C1 segment of cervical spinal cord (tissue), 14 donors: ENCODE measurements at places on chromosomes 7 and 10.

DNA sequence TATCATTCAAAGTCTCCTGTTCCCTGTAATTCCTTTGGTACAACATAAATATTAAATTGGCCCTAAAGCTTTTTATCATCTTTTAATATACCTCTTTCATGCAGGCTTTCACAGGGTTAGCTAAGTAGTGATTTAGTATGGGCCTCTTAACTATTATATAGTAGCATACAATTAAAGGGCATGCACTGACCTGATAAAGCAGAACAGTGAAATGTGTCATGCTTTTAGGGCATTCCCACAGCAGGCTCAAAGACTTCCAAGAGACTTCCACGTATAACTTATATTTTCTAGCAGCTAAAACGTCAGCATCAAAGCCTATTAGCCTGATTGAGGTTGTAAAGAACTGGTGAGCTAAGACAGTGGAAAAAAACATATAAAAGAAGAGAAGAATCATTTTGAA, 35.3 kb downstream of the SAMD8 start:
- no peak for DNase-seq

GRCh38 chr7:14293434-14293833, 304.0 kb upstream of the ETV1 start:
- no peak for DNase-seq

DNA sequence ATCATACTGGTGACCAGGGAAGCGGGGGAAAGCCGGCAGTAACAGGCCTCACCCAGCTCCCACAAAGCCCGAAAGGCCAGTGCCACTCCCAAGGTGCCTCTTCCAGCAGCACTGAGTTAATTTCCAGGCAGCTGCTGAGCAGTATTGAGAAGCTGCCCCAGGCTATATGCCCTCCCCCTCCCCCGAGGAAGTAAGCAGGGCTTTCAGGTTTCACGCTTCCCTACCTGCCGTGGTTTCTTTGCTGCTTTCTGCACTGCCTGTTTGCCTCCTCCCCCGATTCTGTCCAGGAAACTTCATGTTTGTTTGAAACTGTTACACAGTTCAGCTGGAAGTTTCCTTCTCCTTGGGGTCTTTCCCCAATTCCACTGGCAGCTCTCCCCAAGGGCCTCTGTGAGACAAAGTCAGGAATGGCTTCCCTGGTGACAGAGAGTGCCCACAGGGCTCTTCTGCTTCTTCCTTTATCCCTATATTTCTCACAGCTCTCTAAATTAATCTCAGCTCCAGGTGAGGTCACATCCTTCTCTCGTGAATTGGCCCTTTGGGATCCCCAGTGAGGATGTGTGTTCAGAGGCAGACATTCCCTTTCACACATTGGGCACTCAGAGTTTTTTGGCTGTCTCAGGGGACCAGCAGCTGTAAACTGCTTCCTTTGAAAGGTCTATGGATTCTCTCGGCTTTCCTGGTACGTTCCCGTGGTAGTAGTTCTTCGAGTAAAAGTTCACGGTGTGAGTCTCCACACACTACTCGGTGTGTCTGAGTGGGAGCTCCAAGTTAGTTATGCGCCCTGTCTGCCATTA, 19.4 kb downstream of the C1GALT1 start:
- no peak for DNase-seq

DNA sequence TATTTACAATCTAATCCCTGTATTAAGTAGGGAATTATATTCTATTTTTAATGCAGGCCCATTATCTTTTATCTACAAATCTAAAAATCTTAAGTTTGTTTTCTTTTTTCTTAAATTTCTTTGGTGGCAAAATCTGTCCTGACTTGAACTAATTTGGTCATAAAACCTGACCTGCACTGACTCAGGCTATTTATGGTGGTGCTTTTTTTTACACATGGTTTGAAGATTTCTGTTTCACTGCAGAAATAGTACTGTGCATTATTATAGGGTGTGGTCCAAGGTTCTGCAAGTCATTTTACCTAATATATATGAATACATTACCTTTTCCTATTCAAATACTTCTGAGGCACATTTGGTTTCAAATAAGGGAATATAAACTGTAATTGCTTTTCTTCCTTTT, 137.0 kb downstream of the CD36 start:
- no peak for DNase-seq

DNA sequence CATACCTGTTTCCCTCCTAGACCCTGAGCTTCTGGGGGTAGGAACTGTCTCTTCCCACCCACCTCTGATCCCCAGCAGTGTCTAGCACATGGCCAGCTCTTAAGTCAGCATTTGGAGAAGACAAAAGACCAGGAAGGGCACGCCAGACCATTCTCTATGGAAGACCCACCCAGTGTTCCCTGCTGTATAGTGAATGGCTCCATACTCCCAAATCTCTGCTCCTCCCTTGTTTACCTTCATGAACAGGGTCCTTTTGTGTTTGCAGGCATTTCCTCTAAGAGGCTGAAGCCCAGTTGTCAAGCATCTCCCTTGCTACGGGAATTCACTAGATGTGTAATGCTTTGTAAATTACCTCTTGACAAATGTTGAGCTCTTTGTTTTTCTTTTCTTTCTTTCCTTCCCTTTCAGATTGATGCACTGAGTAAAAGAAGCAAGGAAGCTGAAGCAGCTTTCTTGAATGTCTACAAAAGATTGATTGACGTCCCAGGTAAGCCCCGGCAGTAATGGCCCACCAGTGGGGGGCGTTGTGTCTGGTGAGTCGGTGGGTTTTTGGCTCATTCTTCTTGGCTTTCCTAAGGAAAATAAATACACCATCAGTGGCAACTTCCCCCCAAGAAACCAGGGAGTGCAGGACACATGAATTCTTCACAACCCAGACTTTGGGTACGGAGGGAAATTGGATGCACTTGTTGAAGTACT, 216.6 kb upstream of the SH2B2 start:
- no peak for DNase-seq

- DNase-seq = no peak
Observed at GRCh38 chr10:124150189-124150806, 56.9 kb upstream of the CHST15 start.

GRCh38 chr7:71208881-71209280, 76.9 kb downstream of the GALNT17 start:
- peak; percentile 48 for DNase-seq

- no peak for DNase-seq
Observed at GRCh38 chr7:117470777-117471176, 9.0 kb upstream of the CFTR start.

GRCh38 chr10:78081292-78081691, 47.6 kb downstream of the RPS24 start:
- DNase-seq = no peak

DNA sequence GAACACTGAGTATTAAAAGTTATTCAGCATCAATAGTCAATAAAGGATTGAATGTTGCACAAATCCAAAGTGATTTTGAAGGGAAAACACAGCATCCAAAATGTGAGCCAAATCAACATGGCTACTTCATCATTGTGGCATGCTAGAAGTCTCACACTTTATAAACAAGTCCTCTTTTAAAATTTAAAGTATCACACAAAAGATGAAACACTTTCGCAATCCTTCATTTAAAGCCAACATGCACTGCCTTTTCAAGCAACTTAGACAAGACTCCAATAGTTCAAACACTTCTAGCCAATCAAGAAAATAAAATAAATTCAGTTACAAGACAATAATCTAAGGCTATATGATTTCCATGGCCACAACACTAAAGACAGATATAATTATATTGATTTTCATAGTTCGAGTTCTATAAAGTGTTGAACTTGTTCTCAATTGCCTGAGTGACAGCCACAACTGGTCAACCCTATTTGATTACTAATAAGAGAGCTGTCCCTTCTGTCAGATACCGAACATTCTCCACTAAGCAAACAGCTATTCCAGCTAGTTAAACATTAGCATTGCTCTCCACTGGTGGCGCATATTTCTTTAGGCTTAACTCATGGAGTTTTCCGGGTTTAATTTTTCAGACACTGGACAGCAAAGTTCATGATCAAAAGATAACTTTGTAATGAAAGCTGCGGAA, 8.3 kb downstream of the EBF3 start:
- no peak for DNase-seq

DNA sequence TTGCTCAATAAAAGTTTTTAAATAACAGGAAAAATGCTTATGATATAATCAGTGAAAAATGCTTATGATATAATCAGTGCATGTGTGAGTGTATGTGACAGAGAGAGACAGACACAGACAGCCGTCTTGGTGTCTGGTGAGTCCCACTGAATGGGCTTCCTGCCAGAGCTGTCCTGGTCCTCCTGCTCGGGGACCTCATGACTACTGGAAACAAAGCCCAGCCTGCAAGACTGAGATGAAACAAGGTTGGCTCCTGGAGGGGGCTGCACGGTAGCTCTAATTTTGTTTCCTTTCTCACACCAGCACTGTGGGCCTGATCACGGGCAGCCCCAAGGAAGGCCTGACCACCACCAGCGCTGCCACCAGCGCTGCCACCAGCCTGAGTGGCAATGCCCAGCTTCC, 57.3 kb downstream of the NRP1 start:
- no peak for DNase-seq
